ENCODE measurements at places on chromosomes 6 and 20.

GRCh38 chr6:168206661-168207274 lies 112.8 kb downstream of the DACT2 start:
- no peaks in the 10 kb centered on the region for H3K27me3 ChIP-seq
- H3K36me3 ChIP-seq, result no peaks in the 10 kb centered on the region
- no peaks in the 10 kb centered on the region for H3K4me1 ChIP-seq
- H3K4me3 ChIP-seq, result no peak overlapping the region
- no peak for DNase-seq

DNA sequence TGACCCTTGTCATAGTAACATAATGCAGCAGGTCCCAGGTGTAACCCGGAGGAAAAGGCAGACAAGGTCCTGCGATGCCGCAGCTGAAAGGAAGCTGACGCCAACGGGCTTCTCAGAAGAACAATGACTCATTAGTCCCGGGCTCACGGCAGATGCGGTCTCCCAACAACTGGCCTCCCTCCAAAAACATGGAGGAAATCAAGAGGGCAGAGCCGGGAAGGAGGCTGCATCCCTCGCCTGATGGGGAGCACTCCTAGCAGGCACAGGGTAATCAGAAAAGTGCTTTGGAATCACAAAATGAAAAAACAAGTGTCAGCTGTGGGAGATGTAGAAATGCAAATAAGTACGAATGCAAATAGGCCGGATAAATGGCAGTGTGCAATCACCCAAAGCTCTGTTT lies 165.2 kb upstream of the AGPAT4 start:
- H3K36me3 ChIP-seq, result no peaks in the 10 kb centered on the region
- H3K27ac ChIP-seq, result peak overlapping the region; percentile 69
- no peaks in the 10 kb centered on the region for H3K4me1 ChIP-seq
- DNase-seq, result peak; percentile 94
- H3K4me3 ChIP-seq, result no peak overlapping the region
- no peaks in the 10 kb centered on the region for H3K27me3 ChIP-seq

DNA sequence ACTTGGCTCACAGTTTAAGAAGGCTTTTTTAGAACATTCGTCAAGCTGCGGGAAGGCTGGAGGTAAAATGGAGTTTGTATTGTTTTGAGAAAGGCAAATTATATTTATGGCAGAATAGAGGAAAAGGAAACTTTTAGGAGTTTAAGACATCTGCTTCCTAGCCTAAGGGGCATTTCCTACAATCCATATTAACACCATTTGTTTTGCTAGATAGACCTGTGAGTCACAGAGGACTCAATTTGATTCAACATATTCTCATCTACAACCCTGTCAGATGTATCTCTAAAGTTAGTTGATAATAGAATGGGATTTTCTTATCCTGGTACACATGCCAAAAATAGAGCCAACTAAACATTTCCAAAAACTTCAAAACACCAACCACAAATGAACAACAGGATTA lies 35.0 kb downstream of the RCAN2 start:
- H3K27me3 ChIP-seq, result no peaks in the 10 kb centered on the region
- H3K4me1 ChIP-seq, result peaks cover 6% of the 10 kb centered on the region
- no peaks in the 10 kb centered on the region for H3K36me3 ChIP-seq

DNA sequence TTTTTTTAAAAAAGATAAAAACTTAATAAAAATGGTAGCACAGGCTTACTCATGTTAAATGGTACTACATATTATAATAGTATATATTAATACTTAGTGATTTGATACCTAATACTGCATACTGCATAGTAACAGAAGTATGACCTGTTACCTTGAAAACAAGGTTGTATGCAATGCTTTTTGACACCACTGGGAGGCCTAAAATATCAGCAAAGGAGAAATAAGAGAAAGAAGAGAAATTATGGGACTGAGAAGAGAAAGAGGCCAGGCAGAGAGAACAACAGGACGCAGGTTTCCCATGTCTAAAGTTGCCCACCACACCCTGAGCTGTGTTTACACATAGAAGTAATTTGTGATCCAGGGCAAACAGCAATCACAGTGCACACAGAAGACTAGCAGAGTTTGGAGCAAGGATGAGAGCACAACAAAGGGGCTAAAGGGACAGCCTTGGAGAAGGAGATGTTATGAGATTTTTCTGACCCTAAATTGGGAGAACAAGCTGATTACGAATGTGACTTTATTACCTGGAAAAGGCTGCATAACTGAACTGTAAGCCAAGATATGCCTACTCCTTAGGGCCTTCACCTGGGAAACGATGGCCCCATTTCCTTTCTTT lies 73.2 kb downstream of the ROS1 start:
- H3K4me1 ChIP-seq, result no peaks in the 10 kb centered on the region
- no peak overlapping the region for H3K27ac ChIP-seq
- no peaks in the 10 kb centered on the region for H3K36me3 ChIP-seq
- peak; percentile 33 for DNase-seq

DNA sequence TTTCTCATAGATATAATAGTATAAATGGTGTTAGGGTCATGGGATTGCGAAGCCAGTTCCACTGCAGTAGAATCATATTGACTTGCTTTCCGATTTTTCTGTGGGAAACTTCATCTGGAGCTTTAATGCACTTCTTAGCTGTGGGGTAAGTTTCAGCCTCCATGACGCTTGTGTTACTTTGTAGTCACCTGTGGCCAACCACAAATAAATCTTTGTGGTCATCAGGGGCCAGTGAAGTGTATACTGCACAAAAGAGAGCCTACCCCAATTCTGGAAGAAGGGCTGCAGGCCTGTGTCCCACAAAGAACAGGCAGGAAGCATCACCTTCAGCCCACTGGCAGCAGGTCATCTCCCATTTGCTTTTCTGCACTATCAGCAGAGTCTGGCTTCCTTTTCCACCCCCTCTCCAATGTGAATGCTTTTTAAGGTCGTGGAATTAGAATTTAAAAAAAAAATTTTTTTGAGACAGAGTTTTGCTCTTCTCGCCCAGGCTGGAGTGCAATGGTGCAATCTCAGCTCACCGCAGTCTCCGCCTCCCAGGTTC lies 32.0 kb downstream of the MTHFD1L start:
- peaks cover 12% of the 10 kb centered on the region for H3K4me1 ChIP-seq
- no peaks in the 10 kb centered on the region for H3K27me3 ChIP-seq

DNA sequence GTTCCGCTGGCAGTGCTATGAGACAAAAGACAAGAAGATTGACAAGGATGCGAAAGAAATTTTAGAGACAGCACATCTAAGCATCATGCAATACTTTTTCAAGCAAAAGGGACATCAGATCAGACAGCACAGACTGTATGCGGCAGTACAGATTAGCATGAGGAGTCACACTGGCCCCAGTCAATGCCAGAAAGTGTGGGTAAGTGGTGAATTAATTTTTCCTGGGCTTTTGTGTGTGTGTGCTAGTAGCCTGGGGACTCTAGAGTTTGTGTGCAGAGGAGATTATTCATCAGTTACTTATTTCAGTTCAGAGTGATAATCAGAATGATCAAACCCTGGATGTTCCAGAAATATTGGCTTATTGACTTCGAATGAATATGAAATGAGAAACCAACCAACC lies 47.2 kb downstream of the LAMA4 start:
- H3K27ac ChIP-seq, result no peak overlapping the region
- peak; percentile 62 for DNase-seq
- no peak overlapping the region for H3K4me3 ChIP-seq
- peaks cover 35% of the 10 kb centered on the region for H3K4me1 ChIP-seq
- no peaks in the 10 kb centered on the region for H3K27me3 ChIP-seq

DNA sequence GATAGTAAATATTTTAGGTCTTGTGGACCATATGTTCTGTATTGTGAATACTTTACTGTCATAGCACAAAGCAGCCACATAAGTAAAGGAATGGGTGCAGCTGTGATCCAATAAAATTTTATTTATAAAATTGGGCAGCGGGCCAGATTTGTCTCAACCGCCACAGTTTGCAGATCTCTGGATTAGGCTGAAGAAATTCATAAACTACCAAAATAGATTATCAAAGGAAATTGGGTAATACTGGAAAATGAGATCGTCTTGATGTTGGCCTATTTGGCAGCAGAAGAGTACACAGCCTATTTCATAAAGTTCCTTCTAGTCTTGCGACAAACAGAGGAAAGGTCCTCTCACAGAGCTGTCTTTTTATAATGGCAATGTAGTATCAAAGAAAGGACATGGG lies 69.8 kb downstream of the DZANK1 start:
- DNase-seq, result peak; percentile 10
- H3K27ac ChIP-seq, result no peak overlapping the region
- no peaks in the 10 kb centered on the region for H3K27me3 ChIP-seq
- no peaks in the 10 kb centered on the region for H3K4me1 ChIP-seq
- no peak overlapping the region for H3K4me3 ChIP-seq

DNA sequence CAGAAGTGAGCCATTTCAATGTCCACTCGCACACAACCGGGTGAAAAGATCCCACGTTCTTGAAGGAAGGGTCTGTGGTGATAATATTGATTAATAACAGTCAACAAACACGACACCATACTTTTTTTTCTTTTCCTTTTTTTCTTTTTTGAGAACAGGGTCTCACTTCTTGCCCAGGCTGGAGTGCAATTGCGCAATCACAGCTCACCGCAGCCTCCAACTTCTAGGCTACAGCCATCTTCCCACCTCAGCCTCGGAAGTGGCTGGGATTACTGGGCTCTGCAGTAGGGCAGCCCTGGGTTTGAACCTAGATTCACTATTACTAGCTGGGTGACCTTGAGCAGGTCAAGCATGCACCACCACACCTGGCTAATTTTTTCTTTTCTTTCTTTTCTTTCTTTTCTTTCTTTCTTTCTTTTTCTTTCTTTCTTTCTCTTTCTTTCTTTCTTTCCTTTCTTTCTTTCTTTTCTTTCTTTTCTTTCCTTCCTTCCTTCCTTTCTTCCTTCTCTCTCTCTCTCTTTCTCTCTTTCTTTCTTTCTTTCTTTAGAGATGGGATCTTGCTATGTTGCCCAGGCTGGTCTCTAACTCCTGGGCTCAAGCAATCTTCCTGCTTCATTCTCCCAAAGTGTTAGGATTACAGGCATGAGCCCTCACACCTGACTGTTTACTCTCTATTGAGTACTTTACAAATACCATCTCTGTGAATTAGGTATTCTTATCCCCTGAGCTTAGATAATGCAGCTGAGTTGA lies 123.9 kb downstream of the SNX5 start:
- DNase-seq, result no peak
- no peak overlapping the region for H3K27ac ChIP-seq
- H3K4me3 ChIP-seq, result no peak overlapping the region
- no peaks in the 10 kb centered on the region for H3K27me3 ChIP-seq
- no peaks in the 10 kb centered on the region for H3K36me3 ChIP-seq

DNA sequence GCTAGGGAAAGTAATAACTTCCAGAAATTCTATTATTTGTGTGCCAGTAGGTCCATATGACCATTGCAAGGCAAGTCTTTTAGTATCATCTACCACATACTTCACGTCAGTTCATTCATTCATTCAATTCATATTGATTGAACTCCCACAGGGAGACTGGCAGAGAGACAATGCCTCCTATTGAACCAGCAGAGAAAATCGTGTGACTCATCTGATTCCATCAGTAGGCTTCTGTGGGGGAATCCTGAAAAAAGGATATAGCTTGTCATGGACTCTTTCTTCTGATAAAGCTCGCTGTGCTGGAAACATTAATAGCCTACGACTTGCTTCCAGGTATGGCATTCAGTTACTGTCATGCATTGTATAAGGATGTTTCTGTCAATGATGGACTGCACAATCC lies 45.3 kb upstream of the CNR1 start:
- no peaks in the 10 kb centered on the region for H3K4me1 ChIP-seq
- no peak overlapping the region for H3K27ac ChIP-seq
- no peak overlapping the region for H3K4me3 ChIP-seq
- no peak for DNase-seq
- no peaks in the 10 kb centered on the region for H3K27me3 ChIP-seq
- no peaks in the 10 kb centered on the region for H3K36me3 ChIP-seq

GRCh38 chr20:6651016-6651415 lies 116.5 kb upstream of the BMP2 start:
- H3K36me3 ChIP-seq, result no peaks in the 10 kb centered on the region
- no peak overlapping the region for H3K27ac ChIP-seq

DNA sequence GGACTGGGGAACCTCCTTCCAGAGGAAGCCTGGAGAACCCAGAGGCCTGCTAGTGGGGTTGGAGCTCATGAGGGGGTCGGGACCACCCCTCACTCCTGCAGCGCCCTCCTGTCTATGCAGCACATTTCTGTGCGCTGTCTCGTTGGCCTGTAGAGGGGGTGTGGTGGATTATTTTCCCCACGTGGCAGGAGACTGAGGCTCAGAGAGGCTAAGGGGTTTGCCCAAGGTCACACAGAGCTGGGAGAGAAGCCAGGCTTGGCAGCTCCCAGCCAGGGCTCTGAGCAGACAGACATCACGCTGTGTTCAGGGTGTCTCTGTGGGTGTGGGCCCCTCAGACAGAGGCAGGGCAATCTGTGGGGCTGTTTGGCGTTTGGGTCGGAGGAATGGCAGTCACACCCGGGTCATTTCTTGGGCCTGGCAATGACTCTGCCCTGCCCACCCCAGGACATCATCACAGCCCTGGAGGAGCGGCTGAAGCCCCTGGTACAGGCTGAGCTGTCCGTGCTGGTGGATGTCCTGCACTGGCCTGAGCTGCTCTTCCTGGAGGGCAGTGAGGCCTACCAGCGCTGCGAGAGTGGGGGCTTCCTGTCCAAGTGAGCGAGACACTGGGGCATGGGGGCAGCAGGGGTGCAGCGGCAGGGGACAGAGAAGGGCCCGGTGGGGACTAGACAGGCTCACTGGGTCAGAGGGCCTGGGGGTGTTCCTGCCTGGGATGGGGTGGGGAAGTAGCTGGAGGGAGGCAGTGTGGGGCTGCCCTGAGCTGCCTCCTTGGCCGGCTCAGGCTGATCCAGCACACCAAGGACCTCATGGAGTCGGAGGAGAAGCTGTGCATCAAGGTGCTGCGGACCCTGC lies 27.7 kb downstream of the UQCC2 start:
- H3K27ac ChIP-seq, result no peak overlapping the region
- no peaks in the 10 kb centered on the region for H3K27me3 ChIP-seq
- DNase-seq, result no peak
- no peaks in the 10 kb centered on the region for H3K4me1 ChIP-seq
- H3K4me3 ChIP-seq, result no peak overlapping the region

- no peak overlapping the region for H3K27ac ChIP-seq
- no peaks in the 10 kb centered on the region for H3K27me3 ChIP-seq
- no peaks in the 10 kb centered on the region for H3K36me3 ChIP-seq
- H3K4me1 ChIP-seq, result peaks cover 14% of the 10 kb centered on the region
- DNase-seq, result no peak
These were observed 91.5 kb downstream of the EPB41L2 start for GRCh38 chr6:130971504-130971903.

DNA sequence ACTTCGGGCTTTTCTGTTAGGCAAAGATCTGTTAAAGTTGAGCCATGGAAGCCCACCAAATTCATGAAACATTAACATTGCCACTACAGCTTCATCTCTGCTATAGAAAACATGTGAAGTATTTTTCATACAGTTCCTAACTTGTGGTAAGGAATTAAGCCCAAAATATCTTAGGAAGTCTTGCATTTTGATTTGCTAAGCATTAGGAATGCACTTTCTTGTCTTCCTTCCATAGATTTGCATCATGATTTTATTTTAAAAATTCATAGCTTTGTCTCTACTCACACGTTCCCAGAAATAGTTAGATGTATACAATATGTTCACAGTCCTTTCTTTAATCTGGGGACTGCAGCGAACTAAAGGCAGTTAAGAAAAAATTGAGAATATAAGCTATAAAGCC lies 325.6 kb downstream of the CENPW start:
- no peaks in the 10 kb centered on the region for H3K36me3 ChIP-seq
- no peak overlapping the region for H3K4me3 ChIP-seq
- DNase-seq, result no peak
